ENCODE measurements at places on chromosomes 6 and 20. TPM values are rescaled to one million over a fixed set of nuclear protein-coding genes. Genes with fewer than 3 reads are reported as not detected.

DNA sequence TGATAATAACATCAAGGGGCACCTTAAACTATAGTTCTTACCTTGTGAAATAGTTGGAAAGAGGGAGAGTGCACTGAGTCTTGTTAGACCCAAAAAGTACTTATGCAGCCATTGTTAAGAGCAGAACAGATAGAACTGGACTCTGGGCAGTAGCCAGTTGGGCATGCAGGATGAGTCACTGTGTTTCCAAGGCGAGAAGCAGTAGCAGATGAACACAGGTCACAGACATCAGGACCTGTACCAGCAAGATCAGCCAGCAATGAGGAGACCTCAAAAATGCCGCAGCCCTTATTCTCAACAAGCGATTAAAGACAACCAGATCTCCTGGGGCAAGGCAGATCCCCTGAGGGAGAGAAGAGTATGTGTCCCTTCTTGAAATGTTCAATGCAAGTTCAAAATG, 79.0 kb downstream of the SAMD3 start:
- H3K4me3 ChIP-seq: no peak overlapping the region
- no peak for DNase-seq
- H3K4me1 ChIP-seq: no peaks in the 10 kb centered on the region
- H3K27me3 ChIP-seq: no peaks in the 10 kb centered on the region
- peaks cover 4% of the 10 kb centered on the region for H3K36me3 ChIP-seq
- H3K27ac ChIP-seq: no peak overlapping the region

- H3K4me1 ChIP-seq: no peaks in the 10 kb centered on the region
- no peak overlapping the region for H3K4me3 ChIP-seq
- H3K27me3 ChIP-seq: no peaks in the 10 kb centered on the region
- H3K27ac ChIP-seq: no peak overlapping the region
- peak; percentile 67 for DNase-seq
Measured at GRCh38 chr20:34190679-34191090, 50.5 kb upstream of the ASIP start.

DNA sequence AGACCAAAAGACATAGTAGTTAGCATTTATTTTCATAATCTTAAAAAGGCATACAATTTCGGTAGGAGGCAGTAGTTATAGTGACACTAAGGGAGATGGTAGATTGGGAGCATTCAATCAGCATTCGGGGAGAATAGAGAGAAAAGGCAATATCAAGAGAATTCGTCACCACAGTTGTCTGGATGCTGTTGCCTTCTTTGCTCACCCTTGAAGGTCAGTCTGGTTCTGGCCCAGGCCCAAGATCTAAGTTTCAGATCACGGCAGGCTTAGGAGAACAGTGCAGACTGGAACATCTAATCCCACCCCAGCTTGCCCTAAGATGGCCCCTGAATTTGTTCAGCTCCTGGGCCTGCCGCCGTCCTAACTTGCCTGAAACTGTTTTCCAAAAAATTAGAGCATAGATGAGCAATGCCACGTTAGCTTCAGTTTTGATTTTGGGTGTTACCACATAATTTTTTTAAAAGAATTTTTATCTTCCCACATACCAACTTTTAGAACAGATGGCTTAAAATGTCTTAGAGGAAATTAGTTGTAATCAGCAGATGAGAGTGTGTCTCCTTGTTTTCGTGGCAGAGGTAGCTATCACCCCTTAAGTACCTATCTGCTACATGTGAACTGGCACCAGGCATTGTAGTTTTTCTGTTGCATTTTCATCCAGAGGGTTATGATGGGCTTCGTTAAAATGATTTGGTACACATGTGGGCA, 8.3 kb upstream of the CEP85L start:
- H3K36me3 ChIP-seq: no peaks in the 10 kb centered on the region
- DNase-seq: no peak
- H3K27ac ChIP-seq: no peak overlapping the region
- H3K4me1 ChIP-seq: no peaks in the 10 kb centered on the region
- no peak overlapping the region for H3K4me3 ChIP-seq
- no peaks in the 10 kb centered on the region for H3K27me3 ChIP-seq

DNA sequence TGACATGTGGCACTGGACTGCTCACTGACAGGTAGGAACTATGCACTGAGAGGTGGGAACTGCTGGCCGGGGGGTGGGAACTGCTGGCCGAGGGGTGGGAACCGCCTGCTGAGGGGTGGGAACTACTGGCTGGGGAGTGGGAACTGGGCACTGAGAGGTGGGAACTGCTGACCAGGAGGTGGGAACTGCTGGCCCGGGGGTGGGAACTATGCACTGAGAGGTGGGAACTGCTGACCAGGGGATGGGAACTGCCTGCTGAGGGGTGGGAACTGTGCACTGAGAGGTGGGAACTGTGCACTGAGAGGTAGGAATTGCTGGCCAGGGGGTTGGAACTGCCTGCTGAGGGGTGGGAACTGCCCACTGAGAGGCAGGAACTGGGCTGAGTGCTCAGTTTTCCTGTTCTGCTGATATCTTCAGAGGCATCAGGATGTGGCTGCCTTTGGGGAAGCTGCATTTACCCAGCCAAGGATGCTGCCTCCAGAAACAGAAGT, 90.2 kb downstream of the THBS2 start:
- no peaks in the 10 kb centered on the region for H3K27me3 ChIP-seq
- H3K4me3 ChIP-seq: no peak overlapping the region
- peaks cover 11% of the 10 kb centered on the region for H3K4me1 ChIP-seq

DNA sequence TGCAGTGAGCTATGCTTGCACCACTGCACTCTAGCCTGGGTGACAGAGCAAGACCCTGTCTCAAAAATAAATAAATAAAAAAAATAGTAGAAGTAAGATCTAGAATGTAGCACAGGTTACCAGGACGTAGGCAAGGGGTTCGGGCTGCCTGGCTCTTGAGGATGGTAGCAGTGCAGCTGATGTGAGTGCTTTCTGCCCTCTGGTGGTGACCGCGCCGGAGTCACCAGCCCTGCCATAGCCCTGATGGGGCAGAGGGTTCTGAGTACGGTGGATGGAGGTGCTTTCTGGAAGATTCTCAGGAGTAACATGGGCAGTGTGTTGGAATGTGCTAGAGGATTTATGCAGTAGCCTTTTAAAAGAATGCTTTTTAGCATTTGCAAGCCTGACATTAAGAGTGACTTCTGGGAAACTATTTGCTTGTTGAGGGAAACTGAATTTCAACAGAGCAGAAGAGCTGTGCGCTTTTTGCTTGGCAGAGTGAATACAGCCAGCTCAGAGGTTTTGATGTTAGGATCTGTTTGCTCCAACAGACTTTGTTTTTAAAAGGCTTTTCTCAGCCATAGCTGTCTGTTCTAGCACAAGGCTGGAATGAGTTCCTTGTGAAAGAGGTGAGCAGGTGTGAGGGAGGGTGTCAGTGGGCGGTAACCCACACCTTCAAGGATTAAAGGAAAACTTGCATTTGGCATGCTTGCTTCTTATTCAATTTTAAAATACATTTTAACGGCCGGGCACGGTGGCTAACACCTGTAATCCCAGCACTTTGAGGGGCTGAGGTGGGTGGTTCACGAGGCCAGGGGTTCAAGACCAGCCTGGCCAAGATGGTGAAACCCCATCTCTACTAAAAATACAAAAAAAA, 65.9 kb downstream of the PTPN1 start:
- peak; percentile 22 for DNase-seq
- H3K4me1 ChIP-seq: peaks cover 18% of the 10 kb centered on the region
- H3K27me3 ChIP-seq: no peaks in the 10 kb centered on the region
- H3K36me3 ChIP-seq: peaks cover 23% of the 10 kb centered on the region

GRCh38 chr6:105968603-105969333, 117.4 kb upstream of the PRDM1 start:
- no peaks in the 10 kb centered on the region for H3K27me3 ChIP-seq
- no peak for DNase-seq
- H3K4me1 ChIP-seq: no peaks in the 10 kb centered on the region
- H3K27ac ChIP-seq: no peak overlapping the region

HCK gene
- total RNA-seq: 0.17 TPM

GRCh38 chr20:25339608-25340007, 51.0 kb downstream of the ABHD12 start:
- H3K27ac ChIP-seq: no peak overlapping the region
- no peak overlapping the region for H3K4me3 ChIP-seq
- no peaks in the 10 kb centered on the region for H3K27me3 ChIP-seq
- no peak for DNase-seq
